C1 segment of cervical spinal cord (tissue), 14 donors: ENCODE measurements at places on chromosomes 6 and 20.

GRCh38 chr20:59988141-59988540 lies 29.9 kb downstream of the CDH26 start:
- no peak for DNase-seq

DNA sequence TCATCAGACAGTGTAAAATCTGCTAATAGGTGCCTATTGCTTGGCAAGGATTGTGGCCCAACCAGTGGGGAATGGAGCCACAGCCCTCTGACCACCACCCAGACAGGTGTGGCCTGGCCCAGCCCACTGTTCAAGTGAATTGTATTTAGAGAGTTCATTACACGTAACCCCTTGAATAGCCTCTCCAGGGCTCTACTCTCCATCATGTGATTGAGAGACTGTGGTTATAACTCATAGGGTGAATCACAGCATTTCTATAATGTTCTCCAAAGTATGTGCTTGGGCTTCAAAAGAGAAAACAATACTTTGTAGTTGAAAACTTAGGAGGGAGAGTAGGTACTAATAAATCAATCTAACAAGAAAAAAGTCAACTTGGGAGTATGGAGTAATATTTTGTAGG lies 38.4 kb downstream of the ALDH8A1 start:
- DNase-seq = no peak

DNA sequence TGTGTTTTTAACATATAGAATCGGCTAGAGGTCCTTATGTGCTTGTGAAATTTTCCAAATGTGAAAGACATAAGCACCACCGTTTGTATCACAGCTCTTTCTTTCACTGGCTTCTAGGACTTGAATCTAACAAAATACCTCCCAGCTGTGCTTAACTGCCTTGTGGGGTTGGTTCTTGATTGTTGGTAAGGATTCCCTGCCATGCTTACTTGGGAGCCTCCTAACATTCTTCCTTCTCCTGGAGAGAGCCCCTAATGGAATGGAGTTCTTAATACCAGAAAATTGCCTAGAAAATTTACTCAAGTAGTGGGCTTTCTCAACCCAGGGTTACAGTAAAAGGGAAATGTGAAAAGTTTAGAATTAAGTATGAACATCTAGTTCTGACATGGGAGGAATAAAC lies 121.2 kb downstream of the COL19A1 start:
- DNase-seq = no peak

DNA sequence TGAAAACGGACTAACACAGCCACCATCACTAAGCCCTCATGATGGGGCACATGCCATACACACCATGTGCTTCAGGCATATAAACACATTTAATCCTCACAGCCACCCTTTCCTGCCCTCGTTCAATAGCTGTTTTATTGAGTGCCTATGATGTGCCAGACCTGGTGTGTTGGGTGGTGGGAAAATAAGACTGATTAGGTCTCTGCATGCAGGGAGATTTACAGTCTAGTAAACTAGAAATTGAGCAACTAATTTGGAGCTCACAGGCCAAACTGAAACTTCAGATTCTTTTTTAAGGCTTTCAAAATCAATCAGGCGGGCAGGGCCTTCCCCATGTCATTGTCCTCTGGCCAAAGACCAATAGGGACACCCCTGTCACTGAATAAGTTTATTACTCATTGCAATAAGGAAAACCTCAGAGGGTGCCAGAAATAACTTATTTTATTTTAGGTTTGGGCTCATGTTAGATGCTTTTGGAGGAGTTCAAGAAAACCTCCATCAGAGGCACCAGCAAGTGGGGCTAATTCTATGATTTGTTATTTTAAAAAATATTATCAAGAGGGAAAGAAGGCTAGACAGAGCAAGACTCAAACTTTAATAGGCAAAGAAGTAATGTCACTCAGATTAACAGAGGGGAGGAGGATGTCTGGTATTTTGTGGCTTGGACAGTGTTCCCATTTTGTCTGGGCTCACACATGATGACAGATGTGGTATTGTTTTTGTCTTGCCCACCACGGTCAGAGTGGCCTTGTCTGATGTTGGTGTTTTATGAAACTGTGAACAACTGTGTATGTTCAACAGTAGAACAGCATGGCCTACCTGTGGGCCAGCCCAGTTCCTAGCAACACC lies 12.0 kb downstream of the ZFP64 start:
- DNase-seq = no peak

- DNase-seq = no peak
Measured at GRCh38 chr20:12090920-12091319, 173.2 kb downstream of the BTBD3 start.

DNA sequence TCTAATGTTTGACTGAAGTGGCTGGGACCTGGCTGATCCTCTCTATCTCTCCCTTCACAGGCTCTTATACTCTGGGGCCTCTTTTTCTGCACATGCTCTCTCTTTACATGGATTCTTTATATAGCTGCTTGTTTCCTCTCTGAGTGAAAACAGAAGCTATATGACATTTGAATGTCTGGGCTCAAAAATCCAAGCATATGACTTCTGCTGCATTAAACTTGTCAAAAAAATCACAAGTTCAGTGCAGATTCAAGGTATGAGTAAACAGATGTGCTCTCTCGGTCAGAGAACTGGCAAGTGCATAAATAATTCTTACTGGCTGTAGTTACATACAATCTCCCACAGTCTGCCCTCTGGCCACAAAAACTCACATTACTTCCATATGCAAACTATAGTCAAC lies 96.6 kb downstream of the LCA5 start:
- DNase-seq = no peak

DNA sequence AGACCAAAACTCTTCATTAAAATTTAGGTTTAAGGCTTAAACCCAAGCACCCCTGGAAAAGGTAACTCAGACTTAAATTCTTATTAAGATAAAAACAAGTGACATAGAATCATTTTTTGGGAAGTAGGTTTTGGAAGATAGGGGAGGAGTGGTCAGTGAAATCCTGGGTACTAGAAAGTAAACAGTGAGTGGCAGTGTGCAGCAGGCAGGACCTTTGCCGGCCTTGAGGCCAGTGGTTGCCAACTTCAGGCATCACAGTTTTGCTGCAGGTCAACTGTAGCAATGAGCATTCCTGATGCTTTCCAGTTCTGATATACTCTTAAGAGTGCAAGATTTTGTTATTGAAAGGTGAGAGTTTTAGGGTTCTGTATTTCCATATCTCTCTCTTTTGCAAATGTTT lies 69.3 kb upstream of the SUPT3H start:
- DNase-seq = no peak

DNA sequence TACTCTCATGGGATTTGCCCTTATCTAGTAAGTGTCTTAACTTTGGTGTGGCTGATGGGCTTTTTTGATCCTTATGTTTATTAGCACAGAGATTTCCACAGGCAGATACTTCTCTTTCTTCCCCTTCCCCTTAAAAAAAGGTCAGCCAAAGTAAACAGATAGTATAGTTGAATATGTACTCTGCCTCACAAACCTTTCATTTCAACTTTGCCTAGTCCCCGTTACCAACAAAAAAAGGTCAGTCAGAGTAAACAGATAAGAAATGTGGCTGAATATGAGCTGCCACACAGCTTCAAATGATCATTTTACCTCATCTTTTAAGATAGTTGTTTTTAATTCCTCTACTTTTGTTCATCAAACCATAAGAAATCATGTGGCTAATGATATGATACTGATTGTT lies 34.1 kb upstream of the SLC35D3 start:
- DNase-seq = no peak

DNA sequence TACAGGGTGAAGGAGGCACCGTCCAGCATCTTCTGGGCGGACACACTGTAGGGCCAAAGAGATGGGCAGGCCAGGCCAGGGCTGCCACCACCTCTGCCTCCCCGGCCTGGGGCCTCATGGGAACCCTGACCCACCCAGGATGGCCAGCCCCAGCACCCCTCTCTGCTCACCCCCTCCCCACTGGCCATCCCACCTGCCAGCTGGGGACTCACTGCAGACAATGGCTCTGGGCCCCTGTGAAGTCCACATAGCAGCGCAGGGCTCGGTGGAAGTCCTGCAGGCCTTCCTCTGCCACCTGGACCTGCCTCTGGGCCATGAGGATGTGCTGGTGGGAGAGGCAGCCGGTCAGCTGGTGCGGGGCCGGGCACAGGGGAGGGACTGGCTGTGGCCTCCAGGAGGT lies 3.6 kb upstream of the C20orf144 start:
- DNase-seq = no peak

- no peak for DNase-seq
Measured at GRCh38 chr6:89706121-89706520, 67.6 kb upstream of the LYRM2 start.

- DNase-seq = no peak
Measured at GRCh38 chr6:51494342-51494741, 593.1 kb downstream of the PKHD1 start.

- no peak for DNase-seq
Measured at GRCh38 chr6:80932359-80932758, 820.1 kb downstream of the TENT5A start.

DNA sequence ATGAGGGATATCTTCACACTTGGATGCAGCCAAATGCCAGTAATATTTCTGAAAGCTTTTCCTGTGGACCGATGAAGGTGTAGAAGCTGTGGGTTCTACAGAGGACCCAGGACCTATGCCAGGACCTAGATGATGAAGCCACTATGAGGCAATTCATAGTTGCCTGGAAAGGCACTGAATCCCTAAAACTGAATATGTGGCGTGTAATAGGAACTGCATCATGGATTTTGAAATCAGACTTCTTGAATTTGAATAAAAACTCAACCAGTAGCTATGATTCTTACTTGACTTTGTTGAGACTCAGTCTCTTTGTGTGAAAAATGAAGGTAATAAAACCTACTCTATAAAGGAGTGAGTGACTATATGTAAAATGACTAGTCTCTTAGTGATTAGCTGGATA lies 89.9 kb upstream of the SGK1 start:
- DNase-seq = no peak

- DNase-seq = no peak
Measured at GRCh38 chr6:14865531-14866100, 380.3 kb upstream of the JARID2 start.

GRCh38 chr20:57162362-57162652 lies 104.1 kb downstream of the BMP7 start:
- no peak for DNase-seq

GRCh38 chr20:15799871-15800270 lies 773.4 kb downstream of the KIF16B start:
- no peak for DNase-seq

- DNase-seq = no peak
Measured at GRCh38 chr6:121858986-121859385, 423.5 kb downstream of the GJA1 start.

- no peak for DNase-seq
Measured at GRCh38 chr6:157595768-157596167, 214.8 kb downstream of the ZDHHC14 start.

GRCh38 chr6:107079429-107079828 lies 35.9 kb downstream of the BEND3 start:
- DNase-seq = no peak

- no peak for DNase-seq
Measured at GRCh38 chr6:109467696-109468095, 12.1 kb upstream of the MICAL1 start.

DNA sequence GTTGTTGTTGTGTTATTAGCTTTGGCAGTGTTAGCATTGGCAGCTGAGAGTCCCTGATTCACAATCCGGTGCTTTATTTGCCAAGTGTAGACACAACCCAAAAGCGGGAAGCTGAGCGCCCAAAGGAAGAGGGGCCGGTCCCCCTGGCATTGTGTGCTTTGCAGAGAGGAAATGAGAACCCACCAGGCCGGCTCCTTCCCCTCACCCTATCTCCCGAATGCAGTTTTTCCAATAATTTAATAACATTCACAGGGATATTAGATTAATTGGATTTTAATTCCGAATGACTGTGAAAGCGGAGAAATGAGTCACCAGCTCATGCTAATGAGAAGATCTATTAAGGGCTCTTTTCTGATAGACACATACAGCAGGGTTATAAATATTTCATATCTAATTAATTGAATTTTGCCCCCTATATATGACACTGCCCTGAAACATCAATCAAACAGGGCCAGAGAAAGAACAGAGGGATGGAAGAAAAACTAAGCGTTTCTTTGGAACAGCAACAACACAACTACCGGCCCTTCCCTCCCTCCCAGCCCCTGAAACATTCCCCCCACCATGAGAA lies 143.8 kb downstream of the MBOAT1 start:
- DNase-seq = no peak

- DNase-seq = no peak
Measured at GRCh38 chr20:4710106-4710475, 11.6 kb upstream of the PRND start.

GRCh38 chr20:8228315-8228714 lies 96.2 kb downstream of the PLCB1 start:
- DNase-seq = no peak

DNA sequence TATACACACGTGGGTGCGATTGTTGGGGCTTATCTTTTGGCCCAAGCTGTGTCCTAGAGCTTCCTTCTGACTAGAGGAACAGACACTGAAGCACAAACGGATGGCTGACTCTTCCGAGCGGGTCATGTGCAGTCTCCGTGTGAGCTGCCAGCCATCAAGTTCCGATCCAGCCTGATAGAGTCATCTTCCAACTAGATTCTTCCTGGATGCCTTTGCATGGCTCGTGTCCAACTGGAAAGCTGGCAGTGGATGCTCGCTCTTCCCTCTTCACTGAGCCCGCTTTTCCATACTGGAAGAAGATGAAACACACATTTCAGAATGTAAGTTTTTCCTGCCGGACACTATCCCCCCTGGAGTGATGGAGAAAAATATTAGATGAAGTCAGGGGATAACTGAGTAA lies 148.1 kb downstream of the SCML4 start:
- DNase-seq = no peak

GRCh38 chr20:47453167-47453782 lies 48.4 kb upstream of the NCOA3 start:
- no peak for DNase-seq

GRCh38 chr20:55761100-55761499 lies 244.2 kb downstream of the CBLN4 start:
- DNase-seq = no peak

GRCh38 chr6:55445648-55446204 lies 118.5 kb downstream of the GFRAL start:
- DNase-seq = no peak

DNA sequence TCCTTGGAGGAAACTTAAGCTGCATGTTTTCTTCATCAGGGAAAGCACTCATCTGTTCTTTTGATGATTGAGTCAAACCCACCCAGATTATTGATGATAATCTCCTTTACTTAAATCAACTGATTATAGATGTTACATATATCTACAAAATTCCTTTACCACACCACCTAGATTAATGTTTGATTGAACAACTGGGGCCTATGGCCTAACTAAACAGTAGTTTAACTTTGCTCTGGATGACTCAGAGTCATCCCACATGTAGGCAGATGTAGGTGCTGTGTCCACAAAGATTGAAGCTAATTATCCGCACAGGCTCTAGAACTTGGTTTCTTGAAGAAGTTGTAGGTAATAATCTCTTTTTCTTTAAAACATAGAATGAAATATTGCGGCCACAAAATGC lies 42.2 kb downstream of the PKIB start:
- DNase-seq = no peak
